ENCODE measurements at places on chromosomes 16 and 17.

DNA sequence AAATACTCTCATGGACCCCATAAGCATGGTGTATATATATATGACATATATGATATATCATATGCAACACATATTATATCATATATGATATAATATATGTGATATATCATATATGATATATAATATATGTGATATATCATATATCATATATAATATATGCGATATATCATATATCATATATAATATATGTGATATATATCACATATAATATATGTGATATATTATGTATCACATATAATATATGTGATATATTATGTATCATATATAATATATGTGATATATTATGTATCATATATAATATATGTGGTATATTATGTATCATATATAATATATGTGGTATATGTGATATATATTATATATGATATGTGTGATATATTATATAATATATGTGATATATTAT is 21.9 kb upstream of the MAPK3 start:
- DNase-seq = no peak

- no peak for DNase-seq
Measured at GRCh38 chr17:50272246-50272645, 2.0 kb upstream of the TMEM92 start.

DNA sequence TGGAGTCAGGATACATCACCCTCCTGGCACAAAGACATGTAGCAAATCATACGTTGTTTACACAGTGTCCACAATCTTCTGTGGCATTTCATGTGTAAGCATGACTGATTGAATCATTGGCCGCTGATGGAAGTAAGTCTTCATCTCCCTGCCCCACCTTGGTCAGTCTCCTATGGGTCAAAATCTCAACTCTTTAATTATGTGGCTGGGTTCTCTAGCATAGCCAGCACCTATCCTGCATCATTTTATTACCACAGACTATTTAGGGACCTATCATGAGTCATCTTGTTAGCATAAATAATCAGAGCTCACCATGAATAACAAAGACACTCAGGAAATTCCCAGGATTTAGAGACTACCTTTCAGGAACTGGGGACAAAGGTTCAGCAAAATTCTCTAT is 15.9 kb downstream of the TANC2 start:
- DNase-seq = no peak

DNA sequence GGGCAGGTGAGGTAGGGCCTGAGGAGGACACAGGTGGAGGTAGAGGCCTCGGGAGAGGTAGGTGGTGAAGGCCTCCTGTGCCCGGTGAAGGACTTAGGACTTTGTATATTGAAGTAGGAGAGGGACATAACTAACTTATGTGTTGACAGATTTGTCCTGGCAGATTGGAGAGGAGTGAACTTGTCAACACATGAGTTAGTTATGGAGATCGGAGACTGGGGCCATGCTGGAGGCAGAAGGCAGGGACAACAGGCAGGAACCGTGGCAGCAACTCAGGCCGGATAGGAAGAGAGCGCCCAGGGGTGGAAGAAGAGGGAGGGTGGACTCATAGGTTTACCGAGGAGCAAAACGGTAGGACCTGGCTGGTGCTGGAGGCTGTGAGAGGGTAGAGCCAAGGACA is 18.4 kb downstream of the GLP2R start:
- no peak for DNase-seq

- DNase-seq = no peak
Measured at GRCh38 chr17:75019146-75019545, 6.7 kb downstream of the MRPL58 start.

DNA sequence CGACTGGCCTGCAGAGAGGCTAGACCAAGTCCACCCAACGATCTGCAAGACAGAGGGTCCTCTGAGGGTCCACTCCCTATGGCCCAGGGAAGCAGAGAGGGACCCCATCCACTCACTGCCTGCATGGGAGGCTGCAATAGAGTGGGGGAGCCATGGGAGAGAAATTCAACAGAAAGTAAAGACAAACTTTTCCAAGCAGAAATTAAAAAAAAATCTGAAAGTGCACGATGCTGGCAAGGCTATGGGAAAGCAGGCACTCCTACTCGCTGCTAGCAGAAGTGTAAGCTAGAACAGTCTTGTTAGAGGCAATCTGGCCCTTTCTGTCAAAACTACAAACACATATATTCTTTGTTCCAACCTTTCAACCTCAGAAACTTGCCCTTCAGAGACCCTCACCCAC is 85.4 kb downstream of the GAS7 start:
- DNase-seq = no peak

- peak; percentile 80 for DNase-seq
Measured at GRCh38 chr16:51538707-51539498, 387.8 kb upstream of the SALL1 start.

DNA sequence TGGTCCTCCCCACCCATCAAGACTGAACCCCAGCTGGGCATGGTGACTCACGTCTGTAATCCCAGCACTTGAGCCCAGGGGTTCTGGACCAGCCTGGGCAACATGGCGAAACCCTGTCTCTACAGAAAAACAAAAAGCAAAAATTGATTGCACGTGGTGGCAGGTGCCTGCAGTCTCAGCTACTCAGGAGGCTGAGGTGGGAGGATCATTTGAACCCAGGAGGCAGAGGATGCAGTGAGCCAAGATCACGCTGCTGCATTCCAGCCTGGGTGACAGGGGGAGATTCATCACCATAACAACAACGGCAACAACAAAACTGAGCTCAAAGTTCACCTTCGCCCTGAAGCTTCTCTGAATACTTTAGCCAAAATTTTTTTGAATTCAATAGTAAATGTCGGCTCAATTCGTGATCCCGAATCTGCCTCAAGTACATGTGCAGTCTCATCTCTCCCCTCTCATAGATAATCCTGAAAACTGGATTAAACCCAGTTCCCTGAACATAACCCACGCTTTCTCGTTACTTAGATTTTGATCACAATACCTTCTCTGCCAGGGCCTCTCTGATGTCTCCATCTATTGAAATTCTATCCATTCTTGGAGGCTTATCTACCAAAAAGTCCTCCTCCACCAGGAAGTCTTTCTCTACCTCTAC is 13.5 kb upstream of the MYH10 start:
- no peak for DNase-seq

GRCh38 chr17:53100126-53100525 is 722.6 kb upstream of the KIF2B start:
- no peak for DNase-seq

DNA sequence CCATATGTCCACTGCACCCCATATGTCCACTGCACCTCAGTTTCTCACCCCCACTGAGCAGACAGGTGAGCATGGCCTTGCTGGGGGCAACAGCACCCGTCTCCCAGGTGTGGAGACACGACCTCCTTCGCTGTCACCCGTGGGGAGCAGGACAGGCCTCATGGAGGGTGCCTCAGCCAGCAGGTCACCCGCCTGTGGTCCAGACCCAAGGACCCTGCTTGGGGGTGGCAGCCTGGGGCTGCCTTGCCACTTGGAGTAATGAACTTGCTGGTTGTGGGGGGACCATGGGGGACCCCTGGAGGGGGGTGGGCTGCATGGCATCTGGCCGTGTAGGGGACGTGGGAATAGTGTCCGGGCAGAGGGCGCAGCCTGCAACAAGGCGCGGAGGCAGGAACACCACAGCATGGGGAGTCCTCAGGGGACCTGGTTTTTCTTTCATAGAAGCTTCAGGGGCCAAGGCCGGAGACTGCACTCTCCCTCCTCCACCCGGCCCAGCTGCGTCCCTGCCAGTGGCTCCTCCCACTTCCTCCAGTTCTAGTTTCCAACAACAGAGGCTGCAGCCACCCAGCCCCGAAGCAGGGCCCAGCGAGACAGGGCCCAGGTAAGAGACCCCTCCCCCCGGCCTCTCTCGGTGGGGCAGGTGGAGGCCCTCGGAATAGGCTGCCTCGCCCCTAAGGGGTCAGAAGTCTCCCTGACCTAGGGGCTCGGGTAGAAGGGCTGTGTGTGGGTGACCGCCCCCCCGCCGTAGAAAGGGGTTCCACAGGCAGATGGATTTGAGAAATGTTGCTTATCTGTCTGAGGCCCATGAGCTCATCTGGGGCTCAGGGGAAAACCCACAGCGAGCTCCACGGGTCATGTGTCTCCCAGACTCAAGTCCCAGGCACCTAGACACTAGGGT is at the start of gene NHLRC4:
Gene NHLRC4, plus strand, starts transcription at position 531 of the 898 bp plus-strand sequence. CDS start 1,043 bp downstream, outside the sequence.
- peak; percentile 61 for DNase-seq

- no peak for DNase-seq
Measured at GRCh38 chr17:72255481-72255880, 134.7 kb downstream of the SOX9 start.

GRCh38 chr16:25835126-25835525 is 143.4 kb downstream of the HS3ST4 start:
- DNase-seq = no peak

DNA sequence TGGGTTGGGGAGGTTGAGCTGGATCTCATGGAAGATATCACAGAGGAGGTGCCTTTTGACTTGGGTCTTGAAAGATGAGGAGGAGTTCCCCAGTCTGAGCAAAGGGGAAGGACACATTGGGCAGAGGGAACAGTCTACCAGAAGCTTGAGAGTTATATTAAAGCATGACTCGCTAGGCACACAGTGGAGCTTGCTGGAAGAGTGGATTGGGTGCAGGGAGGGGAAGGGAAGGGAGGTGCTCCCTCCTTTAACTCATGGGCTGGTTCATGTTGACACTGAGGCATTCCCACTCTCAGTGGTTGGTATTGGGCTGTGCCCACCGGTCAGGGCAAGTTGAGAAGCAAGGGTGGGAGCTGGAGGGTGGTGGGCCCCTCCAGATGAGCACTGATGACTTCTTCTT is 5.9 kb downstream of the TMEM98 start:
- no peak for DNase-seq

GRCh38 chr17:81931557-81932332 is 4.2 kb upstream of the MAFG start:
- no peak for DNase-seq

- DNase-seq = no peak
Measured at GRCh38 chr16:57112403-57113041, 20.1 kb downstream of the CPNE2 start.

- no peak for DNase-seq
Measured at GRCh38 chr17:4750606-4751005, 10.9 kb upstream of the CXCL16 start.

DNA sequence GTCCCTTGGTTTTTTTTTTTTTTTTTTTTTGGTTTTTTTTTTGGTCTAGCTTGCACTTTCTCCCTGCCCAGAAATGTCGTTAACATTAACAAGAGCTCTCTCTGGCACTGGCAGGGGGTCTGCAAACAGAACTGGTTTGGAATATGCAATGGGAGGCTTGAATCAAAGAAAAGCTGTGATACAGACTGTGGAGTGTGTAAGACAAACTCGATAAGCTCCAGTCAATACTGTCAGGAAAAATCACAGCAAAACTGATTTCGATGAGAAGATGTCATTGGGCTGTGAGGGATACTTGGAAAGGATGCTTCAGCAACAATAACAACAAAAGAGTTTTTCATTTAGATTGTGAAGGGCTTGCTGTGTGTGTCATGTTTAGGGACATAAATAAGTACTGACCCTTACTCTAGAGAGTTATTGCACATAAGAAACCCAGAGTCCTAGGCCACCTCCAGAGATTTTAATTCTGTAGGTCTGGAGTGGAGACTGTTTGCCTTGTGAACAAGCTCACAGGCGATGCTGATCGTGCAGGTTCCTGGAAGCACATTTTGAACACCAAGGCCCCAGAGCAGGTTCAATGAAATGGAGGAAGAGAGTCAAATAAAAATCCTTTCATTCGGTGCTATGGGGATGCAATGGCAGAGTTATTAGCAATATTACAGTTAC is 470.7 kb upstream of the RBFOX1 start:
- no peak for DNase-seq

DNA sequence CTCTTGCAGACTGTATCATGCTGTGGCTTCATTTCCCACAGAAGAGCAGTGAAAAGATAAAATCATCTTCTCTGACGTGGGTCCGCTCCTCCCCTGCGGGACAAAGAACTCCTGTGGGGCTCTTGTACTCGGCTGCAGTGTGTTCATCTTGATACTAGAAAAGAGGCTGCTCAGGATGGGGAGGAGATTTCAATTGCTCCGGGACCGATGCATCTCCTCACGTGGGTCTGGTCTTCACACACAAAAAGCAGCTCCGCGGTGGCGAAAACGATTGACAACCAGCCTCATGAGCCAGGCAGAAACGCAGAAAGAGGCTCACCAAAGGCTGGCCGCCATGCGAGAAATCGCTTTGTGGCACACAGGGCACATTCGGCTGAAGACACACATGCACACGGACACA is 14.4 kb upstream of the KCNJ18 start:
- DNase-seq = no peak

- no peak for DNase-seq
Measured at GRCh38 chr17:43877451-43878155, 29.7 kb downstream of the MPP2 start.

DNA sequence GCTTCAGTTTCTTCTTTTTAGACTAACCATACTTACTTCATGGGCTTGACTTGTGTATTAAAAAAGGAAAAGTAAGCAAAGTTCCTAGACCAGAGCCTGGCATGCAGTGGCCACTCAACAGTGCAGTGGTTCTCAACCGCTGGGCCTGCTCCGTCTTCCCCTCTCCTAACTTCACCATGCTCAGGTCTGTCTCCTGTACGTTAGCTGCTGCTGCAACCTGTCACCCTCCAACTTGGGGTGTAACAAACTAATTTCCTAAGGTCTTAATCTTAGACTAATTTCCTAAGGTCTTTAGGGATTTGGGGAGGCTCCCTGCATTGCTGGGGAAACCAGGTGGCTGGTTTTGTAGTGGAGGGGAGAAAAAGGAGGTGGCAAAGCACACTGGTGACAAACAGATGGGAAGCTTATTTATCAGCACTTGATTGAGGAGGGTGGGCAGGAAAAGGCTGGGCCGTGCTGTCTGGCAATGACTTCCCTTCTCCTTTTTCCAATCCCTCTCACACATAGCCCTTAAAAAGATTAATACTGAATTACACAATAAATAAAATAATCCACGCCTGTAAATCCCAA is 2.2 kb upstream of the ARL4D start:
- DNase-seq = no peak

DNA sequence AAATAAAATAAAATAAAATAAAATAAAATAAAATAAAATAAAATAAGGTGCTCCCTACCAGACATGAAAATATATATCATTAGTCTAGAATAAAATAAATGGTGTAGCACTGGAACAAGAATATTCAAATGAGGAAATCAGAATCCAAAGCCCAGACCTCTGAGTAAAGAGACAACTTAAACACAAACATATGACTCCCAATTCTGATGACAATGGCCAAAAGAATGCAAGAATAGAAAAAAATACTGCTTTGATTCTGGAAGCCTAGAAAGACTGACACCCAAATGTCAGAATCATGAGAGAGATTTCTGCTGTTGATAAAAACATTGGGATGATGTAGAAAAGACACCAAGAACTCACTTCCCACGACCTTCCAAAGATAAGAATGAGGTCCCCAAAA is 27.9 kb downstream of the MYOCD start:
- DNase-seq = no peak

GRCh38 chr17:36532435-36532975 is 2.2 kb downstream of the MYO19 start:
- no peak for DNase-seq

DNA sequence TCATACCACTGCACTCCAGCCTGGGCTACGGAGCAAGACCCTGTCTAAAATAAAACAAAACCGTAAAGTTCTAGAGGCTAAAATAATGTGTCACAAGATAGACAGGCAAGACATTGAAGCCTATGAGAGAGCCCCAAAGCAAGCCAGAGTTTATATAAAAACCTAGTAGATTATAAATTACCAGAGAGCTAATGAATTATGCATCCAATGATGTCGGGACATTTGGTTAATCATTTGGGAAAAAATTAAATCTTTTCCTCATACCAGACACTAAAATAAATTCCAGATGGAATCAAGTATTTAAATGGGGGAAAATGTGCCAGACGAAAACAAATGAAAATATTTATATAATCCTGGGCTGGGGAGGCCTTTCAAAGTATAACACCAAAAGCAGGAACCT is 24.2 kb downstream of the CCDC40 start:
- no peak for DNase-seq

- DNase-seq = peak; percentile 78
Measured at GRCh38 chr17:64115043-64115698, 14.8 kb downstream of the ERN1 start.
